ENCODE measurements at places on chromosomes 7 and 10. TPM values are rescaled to one million over a fixed set of nuclear protein-coding genes. Genes with fewer than 3 reads are reported as not detected.

GRCh38 chr10:62113680-62114079 is 155.0 kb downstream of the RTKN2 start:
- peak overlapping the region; percentile 54 for H3K27ac ChIP-seq
- H3K4me3 ChIP-seq: no peak overlapping the region
- no peak for DNase-seq
- no peaks in the 10 kb centered on the region for H3K36me3 ChIP-seq
- peaks cover 8% of the 10 kb centered on the region for H3K4me1 ChIP-seq

The IGFBP1 gene
- total RNA-seq: 0.33 TPM

The GNAI1 gene
- 19.2 TPM for total RNA-seq

- H3K27ac ChIP-seq: no peak overlapping the region
- DNase-seq: no peak
- H3K36me3 ChIP-seq: no peaks in the 10 kb centered on the region
- no peaks in the 10 kb centered on the region for H3K4me1 ChIP-seq
- H3K27me3 ChIP-seq: no peaks in the 10 kb centered on the region
- H3K4me3 ChIP-seq: no peak overlapping the region
Observed at GRCh38 chr7:64811767-64812166, 17.5 kb downstream of the ZNF138 start.

DNA sequence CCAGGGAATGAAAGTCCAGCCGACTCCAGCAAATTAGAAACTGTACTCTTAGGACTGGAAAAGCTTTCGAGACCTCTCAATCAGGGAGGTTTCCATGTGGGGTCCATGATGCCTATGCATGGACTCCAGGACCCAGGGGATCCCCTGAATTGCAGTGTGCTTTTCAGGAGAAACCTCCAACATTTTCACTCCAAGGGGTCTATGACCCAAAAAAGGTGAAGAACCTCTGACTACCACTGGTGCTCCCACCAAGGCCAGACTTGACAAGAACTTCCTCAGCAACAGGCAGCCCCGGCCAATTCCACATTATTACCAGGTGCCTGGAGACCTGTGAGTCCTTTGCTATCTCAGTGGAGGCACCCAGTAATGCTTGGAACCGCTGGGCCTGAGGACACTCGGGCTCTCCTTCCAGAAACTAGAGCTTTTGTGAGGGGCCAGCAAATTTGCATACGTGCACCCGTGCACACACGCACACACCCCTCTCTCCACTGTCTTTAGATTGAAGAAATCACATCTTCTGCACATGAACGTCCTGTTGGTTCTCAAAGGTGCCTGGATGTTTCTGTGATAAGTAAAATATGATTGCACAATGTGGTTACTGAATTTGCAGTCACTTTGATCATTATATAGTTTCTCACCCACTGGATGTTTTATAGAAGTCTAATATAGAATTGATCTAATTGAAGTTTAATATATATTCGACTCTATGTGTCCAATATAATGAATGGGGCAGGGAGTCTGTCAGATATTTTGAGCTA is 54.7 kb downstream of the SYPL1 start:
- no peaks in the 10 kb centered on the region for H3K36me3 ChIP-seq
- DNase-seq: no peak

The FFAR4 gene
- 0.92 TPM for total RNA-seq

The OR6V1 gene
- not detected for total RNA-seq

DNA sequence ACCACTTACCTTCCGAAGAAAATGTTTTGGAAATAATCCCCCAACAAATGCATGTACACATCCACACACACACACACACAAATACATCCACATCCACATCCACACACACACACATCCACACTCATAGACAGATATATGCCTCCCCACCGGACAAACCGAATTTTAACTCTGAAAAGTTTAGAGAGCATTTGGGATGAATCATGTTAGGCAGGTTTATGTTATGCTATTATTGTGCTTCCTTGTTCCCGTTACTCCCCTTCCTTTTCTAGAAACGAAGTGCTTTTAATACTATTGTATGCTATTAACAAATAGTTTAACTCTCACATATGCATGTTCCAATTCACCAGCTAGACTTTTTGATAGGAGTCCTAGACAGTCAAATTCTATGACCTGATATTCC is 91.5 kb downstream of the FAS start:
- H3K4me1 ChIP-seq: no peaks in the 10 kb centered on the region
- no peak overlapping the region for H3K4me3 ChIP-seq
- no peaks in the 10 kb centered on the region for H3K36me3 ChIP-seq

- no peaks in the 10 kb centered on the region for H3K36me3 ChIP-seq
- H3K27ac ChIP-seq: no peak overlapping the region
- H3K4me3 ChIP-seq: no peak overlapping the region
- no peaks in the 10 kb centered on the region for H3K4me1 ChIP-seq
Observed at GRCh38 chr7:46189255-46189790, 268.3 kb upstream of the IGFBP3 start.

GRCh38 chr10:112934193-112934592 is 15.9 kb upstream of the TCF7L2 start:
- H3K27ac ChIP-seq: no peak overlapping the region
- no peak for DNase-seq
- no peaks in the 10 kb centered on the region for H3K27me3 ChIP-seq

The TAS2R41 gene
- not detected for total RNA-seq

DNA sequence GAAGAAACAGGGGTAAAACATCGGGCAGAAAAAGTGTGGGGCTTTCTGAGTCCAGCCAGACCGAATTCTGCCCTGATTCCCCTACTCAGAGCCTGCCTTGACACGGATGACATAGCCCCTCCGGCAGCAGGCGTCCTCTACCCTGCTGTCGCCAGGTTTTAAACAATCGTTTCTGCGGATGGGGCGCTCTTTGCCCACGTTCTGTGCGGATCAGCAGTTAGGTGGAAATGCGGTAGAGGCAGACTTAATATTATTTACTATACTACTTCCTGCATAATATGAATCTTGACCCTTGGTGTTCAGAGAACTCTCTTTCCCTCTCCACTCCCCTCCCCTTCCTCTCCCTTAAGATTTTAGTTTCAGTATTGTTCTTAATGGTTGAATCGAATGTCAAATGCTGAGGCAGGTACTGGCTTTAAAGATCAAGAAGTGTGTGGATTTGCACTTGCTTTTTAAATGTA is 2.4 kb downstream of the GATA3 start:
- peak overlapping the region; percentile 23 for H3K27ac ChIP-seq
- H3K36me3 ChIP-seq: no peaks in the 10 kb centered on the region
- H3K4me1 ChIP-seq: no peaks in the 10 kb centered on the region
- H3K27me3 ChIP-seq: no peaks in the 10 kb centered on the region
- no peak for DNase-seq

DNA sequence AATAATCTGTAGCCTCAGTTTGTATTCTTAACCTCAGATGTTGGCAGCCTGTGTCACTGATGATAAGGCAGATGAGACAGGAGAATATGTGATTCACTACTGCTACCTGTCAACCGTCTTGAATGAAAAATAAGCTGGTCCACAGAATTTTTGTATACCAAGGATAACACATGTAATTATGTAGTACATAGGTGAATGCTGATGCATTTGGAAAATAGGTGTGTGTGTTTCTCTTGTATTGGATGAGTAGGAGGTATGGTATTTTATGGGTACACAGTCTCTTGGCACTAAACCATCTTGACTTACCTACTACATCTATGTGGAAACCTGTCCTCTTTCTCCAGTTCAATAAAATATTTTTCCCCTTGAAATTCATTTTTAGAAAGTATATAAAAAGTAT is 20.7 kb upstream of the ZRANB1 start:
- peaks cover 2% of the 10 kb centered on the region for H3K36me3 ChIP-seq
- peaks cover 17% of the 10 kb centered on the region for H3K4me1 ChIP-seq
- no peaks in the 10 kb centered on the region for H3K27me3 ChIP-seq
- H3K27ac ChIP-seq: no peak overlapping the region
- H3K4me3 ChIP-seq: no peak overlapping the region

DNA sequence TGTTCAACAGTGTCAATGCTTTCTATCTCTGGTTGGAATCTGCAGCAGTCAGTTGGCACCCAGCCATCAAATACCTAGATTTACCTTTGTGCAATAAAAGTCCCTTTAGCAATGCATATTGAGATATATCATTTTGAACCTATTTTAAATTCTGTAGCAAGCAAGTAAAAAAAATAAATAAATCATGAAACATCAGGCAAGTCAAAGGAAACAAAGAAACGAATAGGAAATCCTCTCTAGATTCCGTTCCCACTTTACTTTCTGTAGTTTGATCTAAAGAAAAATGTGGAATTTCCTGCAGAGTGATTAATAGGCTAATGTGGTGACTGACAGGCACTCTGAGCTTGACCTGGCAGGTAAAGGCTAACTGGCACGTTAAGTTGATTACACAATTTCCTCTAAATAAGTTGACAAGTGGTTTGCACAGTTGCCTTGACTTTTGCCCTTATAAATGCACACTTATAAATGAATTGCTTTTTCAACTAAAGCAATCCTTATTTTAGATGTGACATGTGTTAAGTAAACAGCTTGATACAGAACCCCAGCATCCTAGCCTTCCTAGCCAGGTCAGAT is 208.1 kb upstream of the TCF7L2 start:
- H3K27ac ChIP-seq: peak overlapping the region; percentile 24
- H3K4me1 ChIP-seq: peaks cover 10% of the 10 kb centered on the region
- DNase-seq: no peak
- H3K36me3 ChIP-seq: no peaks in the 10 kb centered on the region
- H3K4me3 ChIP-seq: no peak overlapping the region

GRCh38 chr10:44300666-44301649 is 83.9 kb downstream of the CXCL12 start:
- no peaks in the 10 kb centered on the region for H3K36me3 ChIP-seq
- H3K4me3 ChIP-seq: no peak overlapping the region
- H3K27ac ChIP-seq: no peak overlapping the region
- no peak for DNase-seq

GRCh38 chr10:110005719-110006118 is 2.1 kb upstream of the ADD3 start:
- DNase-seq: no peak
- H3K4me1 ChIP-seq: peaks cover 25% of the 10 kb centered on the region
- H3K4me3 ChIP-seq: no peak overlapping the region
- H3K27me3 ChIP-seq: no peaks in the 10 kb centered on the region
- H3K36me3 ChIP-seq: no peaks in the 10 kb centered on the region
- H3K27ac ChIP-seq: no peak overlapping the region

- peaks cover 16% of the 10 kb centered on the region for H3K4me1 ChIP-seq
- peak within 1 kb of the TSS; percentile 68 for H3K4me3 ChIP-seq
- peak within 1 kb of the TSS; percentile 63 for H3K27ac ChIP-seq
- no peak for DNase-seq
- H3K27me3 ChIP-seq: peaks cover 10% of the 10 kb centered on the region
Observed at GRCh38 chr10:60944058-60944909, at the start of gene RHOBTB1. Gene RHOBTB1, minus strand, starts transcription at chr10:60944185. Its CDS starts 32,643 bp downstream, at chr10:60911542.

- H3K36me3 ChIP-seq: no peaks in the 10 kb centered on the region
- H3K4me3 ChIP-seq: no peak overlapping the region
- H3K4me1 ChIP-seq: no peaks in the 10 kb centered on the region
Observed at GRCh38 chr10:72610466-72610865, 15.4 kb downstream of the MICU1 start.

GRCh38 chr7:103809229-103809994 is 180.0 kb downstream of the RELN start:
- no peaks in the 10 kb centered on the region for H3K27me3 ChIP-seq
- H3K4me3 ChIP-seq: no peak overlapping the region
- no peaks in the 10 kb centered on the region for H3K4me1 ChIP-seq
- DNase-seq: no peak
- H3K36me3 ChIP-seq: no peaks in the 10 kb centered on the region

- H3K4me3 ChIP-seq: peak overlapping the region; percentile 44
- no peak for DNase-seq
- no peaks in the 10 kb centered on the region for H3K36me3 ChIP-seq
- no peak overlapping the region for H3K27ac ChIP-seq
- H3K27me3 ChIP-seq: peaks cover 35% of the 10 kb centered on the region
Observed at GRCh38 chr7:27243340-27244163, 950 bp downstream of the EVX1 start.

GRCh38 chr10:119496273-119496672 is 46.2 kb downstream of the RGS10 start:
- DNase-seq: no peak
- H3K4me3 ChIP-seq: no peak overlapping the region
- peaks cover 12% of the 10 kb centered on the region for H3K4me1 ChIP-seq
- no peak overlapping the region for H3K27ac ChIP-seq
- H3K36me3 ChIP-seq: no peaks in the 10 kb centered on the region
- no peaks in the 10 kb centered on the region for H3K27me3 ChIP-seq

- H3K27me3 ChIP-seq: 0 out of 2 replicates have a peak, but pooled peaks cover 2% of the 10 kb centered on the region
- no peaks in the 10 kb centered on the region for H3K36me3 ChIP-seq
- H3K4me3 ChIP-seq: no peak overlapping the region
Observed at GRCh38 chr7:121073463-121074099, 85.1 kb downstream of the CPED1 start.

The POU6F2 gene
- total RNA-seq: not detected

GRCh38 chr7:78529392-78529791 is 730.8 kb downstream of the PHTF2 start:
- H3K36me3 ChIP-seq: no peaks in the 10 kb centered on the region
- H3K27ac ChIP-seq: no peak overlapping the region
- H3K4me1 ChIP-seq: no peaks in the 10 kb centered on the region
- DNase-seq: no peak
- H3K27me3 ChIP-seq: no peaks in the 10 kb centered on the region

The RSPH10B2 gene
- 0.15 TPM for total RNA-seq

- H3K36me3 ChIP-seq: no peaks in the 10 kb centered on the region
- no peaks in the 10 kb centered on the region for H3K4me1 ChIP-seq
- H3K4me3 ChIP-seq: no peak overlapping the region
- H3K27ac ChIP-seq: no peak overlapping the region
- DNase-seq: no peak
- H3K27me3 ChIP-seq: no peaks in the 10 kb centered on the region
Observed at GRCh38 chr7:55431898-55432297, 66.8 kb downstream of the LANCL2 start.

- H3K27me3 ChIP-seq: no peaks in the 10 kb centered on the region
- H3K4me3 ChIP-seq: no peak overlapping the region
- no peaks in the 10 kb centered on the region for H3K36me3 ChIP-seq
- no peaks in the 10 kb centered on the region for H3K4me1 ChIP-seq
- H3K27ac ChIP-seq: no peak overlapping the region
- peak; percentile 75 for DNase-seq
Observed at GRCh38 chr7:123154231-123154860, 45.4 kb downstream of the SLC13A1 start.

DNA sequence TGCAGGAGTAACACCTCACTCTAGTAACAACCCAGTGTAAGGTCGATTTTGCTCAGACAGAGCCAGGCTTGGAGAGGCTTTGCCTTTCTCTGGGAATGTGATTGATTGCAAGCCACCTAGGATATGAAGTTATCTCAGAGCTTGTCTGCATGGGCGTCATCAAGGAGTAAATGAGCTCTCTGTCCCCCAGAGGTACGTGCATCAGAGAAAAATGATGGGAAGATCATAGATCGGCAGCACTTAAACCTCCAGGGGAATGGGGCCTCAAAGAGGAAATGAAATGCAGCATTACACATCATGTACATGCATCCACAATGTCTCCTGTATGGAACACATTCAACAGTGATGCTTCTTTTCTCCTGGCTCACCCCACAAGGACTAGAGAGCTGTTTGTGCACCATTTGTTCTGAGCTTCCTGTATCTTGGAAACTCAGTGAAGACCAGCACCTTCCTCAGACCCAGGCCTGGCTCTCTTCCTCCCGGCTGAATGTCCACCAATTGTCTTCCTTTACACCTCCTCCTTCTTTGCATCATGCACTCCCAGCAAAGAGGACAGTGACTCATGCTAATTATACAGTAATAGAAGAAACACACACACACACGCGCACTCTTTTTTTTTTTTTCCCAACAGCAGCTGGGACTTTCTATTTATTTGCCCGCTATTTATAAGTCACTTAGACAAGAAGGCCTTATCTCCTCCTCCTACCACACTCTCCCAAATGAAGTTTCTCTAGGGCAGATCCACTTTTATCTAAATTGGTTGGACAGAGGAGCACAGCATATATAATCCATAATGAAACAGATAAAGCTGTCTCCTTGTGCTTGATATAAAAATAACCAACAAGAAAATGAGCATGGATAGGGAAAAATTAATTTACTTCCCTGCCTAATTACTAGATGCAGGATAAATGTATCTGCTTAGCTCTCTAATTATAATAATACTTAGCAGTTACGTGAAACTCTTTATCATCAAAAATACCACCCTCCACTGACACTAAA is 990.7 kb downstream of the CCSER2 start:
- no peak for DNase-seq
- no peak overlapping the region for H3K27ac ChIP-seq
- no peak overlapping the region for H3K4me3 ChIP-seq

Measured in Panc1 (cell line).